SHP77 (cell line): ENCODE measurements at places on chromosomes 5 and 9.

DNA sequence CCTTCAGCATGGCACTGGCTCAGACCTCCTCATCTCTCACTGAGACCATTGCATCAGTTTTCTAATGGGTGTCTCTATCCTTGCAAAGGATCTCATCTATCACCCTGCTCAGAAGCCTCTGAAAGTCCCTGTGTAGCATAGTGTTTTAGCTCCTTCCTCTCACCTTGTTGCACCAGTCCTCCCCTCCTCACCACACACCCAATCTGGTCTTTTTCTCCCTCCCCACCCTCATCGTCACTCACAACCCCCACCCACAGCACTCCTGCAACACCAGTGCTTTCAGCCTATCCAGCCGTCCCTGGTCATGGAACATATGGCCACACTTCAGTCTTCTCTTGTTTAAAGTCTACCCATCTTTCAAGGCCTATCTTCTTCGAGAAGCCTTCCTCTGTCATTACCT lies 74.5 kb downstream of the ANGPTL2 start:
- no peak for DNase-seq

- no peak for DNase-seq
Measured at GRCh38 chr5:53407373-53407772, 73.1 kb upstream of the FST start.

GRCh38 chr9:117733465-117733864 lies 29.3 kb downstream of the TLR4 start:
- DNase-seq: no peak

DNA sequence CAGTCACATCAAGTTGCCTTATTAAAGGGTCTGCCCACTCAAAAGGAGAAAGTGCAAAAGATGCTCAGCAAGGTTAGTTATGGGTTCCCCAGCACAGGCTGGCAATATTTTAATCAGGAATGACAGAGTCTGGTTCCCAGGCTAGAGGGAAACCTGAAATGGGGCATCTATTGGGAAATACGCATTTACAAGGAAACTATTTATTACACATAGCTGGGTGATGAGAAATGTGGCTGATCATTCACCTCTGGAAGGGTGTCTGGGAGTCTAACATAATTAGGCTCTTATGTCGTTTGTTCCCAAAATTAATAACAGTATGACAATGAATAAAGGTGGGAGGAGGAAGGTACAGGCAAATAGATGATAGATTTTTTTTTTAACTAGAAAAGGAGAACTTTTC lies 314.7 kb downstream of the ENC1 start:
- no peak for DNase-seq

GRCh38 chr5:180396926-180397325 lies 43.8 kb upstream of the GFPT2 start:
- DNase-seq: no peak
